WTC11 (cell line): ENCODE measurements at places on chromosomes 13 and 19. TPM values are rescaled to one million over a fixed set of nuclear protein-coding genes. Genes with fewer than 3 reads are reported as not detected.
A peak's percentile ranks its signal among the peaks of the same experiment; 100 is the strongest.

KLK10 gene
- 3.2 to 4.9 TPM (median 4.9 TPM) in 3 replicates for total RNA-seq

CALR3 gene
- 0.21 to 0.87 TPM (median 0.50 TPM) in 3 replicates for total RNA-seq

ARRDC5 gene
- not detected in 3 replicates for total RNA-seq

UFM1 gene
- total RNA-seq, result 41.0 to 57.7 TPM (median 49.0 TPM) in 3 replicates

ZNF486 gene
- 20.7 to 22.3 TPM (median 20.8 TPM) in 3 replicates for total RNA-seq

SOX1 gene
- 0.15 to 0.25 TPM (median 0.18 TPM) in 3 replicates for total RNA-seq

DNA sequence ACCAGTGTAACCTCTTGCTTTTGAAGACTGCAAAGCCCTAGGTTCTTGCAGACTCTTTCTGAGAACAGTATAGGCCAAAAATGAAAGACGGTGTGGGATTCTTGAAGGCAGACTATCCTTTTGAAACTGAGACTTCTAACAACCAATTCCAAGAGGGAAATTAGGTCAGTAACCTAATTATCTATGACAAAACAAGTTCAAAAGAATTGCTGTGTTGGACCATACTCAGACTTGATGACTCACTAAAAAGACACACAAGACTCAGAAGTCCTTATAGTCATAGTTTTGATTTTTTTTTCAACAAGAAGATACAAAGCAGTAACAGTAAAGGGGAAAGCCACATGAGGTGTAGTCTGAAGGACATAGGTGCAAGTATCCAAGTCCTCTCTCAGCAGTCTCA lies 624.0 kb upstream of the GPC6 start:
- no peaks in the 10 kb centered on the region for H3K27me3 ChIP-seq
- H3K27ac ChIP-seq, result no peak overlapping the region
- no peak for DNase-seq

DNA sequence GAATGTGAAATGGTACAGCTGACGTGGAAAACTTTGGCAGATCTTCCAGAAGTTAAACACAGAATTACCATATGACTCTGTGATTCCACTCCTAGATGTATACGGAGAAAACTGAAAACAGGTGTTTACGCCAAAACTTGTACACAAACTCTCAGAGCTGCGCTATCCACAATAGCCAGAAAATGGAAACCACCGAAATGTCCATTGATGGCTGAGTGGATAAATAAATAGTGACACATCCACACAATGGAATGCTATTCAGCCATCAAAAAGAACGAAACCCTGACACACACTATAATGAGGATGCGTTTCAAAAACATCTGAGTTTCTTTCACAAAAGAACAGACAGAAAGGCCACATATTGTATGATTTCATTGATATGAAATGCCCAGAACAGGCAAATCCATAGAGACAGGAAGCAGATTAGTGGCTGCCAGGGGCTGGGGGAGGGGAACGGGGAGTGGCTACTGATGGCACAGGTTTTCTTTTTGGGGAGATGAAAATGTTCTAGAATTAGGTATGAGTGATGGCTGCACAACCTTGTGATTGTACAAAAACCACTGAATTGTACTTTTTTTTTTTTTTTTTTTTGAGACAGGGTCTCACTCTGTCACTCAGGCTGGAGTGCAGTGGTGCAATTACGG lies 33.0 kb downstream of the IL12RB1 start:
- peaks cover 5% of the 10 kb centered on the region for H3K4me1 ChIP-seq
- H3K36me3 ChIP-seq, result no peaks in the 10 kb centered on the region
- H3K27ac ChIP-seq, result no peak overlapping the region
- H3K4me3 ChIP-seq, result no peak overlapping the region
- no peak for DNase-seq

- no peak overlapping the region for H3K4me3 ChIP-seq
- H3K36me3 ChIP-seq, result peaks cover 39% of the 10 kb centered on the region
- peaks cover 19% of the 10 kb centered on the region; the same call in 1 of the 2 replicates for H3K27me3 ChIP-seq
- H3K4me1 ChIP-seq, result no peaks in the 10 kb centered on the region
- DNase-seq, result no peak
Observed at GRCh38 chr19:15991602-15992001, 42.8 kb downstream of the OR10H4 start.

DNA sequence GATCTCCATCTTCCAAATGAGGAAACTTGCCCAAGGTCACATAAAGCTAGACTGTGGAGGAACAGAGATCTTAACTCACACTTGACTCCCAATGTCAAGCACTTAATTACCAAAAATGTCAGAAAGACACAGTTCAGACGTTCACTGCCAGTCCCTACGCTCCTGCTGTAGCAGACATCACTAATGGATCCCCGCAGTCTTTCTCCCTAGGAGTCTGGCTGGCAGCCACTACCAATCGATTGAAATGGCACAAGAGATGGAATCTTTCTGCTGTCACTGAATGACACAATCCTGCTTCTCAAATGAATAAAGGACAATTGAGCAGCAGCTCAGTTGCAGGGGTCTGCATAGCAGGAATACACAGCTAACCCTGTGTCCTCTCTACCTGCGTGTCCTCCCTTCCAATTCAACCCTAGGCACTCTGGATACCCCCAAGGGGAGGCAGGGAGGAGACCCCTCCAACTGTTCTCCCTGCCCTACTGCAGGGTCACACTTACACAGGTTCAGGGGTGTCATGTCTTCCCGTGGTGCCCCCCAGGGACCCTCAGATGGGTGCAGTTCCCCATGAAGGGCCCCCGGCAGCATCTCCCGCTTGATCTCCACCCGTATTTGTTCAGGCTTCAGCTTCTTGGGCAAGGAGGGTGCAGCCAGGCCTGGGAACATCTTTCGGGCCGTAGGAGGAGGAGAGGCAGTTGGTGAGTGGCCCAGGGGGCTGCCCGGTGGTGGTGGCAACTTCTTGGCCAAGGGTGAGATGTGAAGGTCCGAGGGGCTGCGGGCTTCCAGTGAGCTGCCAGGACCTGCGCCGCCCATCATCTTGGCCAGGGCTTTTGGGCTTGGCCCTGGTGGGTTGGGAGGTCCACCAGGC lies 7.9 kb upstream of the AKAP8L start:
- no peak overlapping the region for H3K27ac ChIP-seq
- no peak overlapping the region for H3K4me3 ChIP-seq
- H3K36me3 ChIP-seq, result peaks cover 35% of the 10 kb centered on the region

DNA sequence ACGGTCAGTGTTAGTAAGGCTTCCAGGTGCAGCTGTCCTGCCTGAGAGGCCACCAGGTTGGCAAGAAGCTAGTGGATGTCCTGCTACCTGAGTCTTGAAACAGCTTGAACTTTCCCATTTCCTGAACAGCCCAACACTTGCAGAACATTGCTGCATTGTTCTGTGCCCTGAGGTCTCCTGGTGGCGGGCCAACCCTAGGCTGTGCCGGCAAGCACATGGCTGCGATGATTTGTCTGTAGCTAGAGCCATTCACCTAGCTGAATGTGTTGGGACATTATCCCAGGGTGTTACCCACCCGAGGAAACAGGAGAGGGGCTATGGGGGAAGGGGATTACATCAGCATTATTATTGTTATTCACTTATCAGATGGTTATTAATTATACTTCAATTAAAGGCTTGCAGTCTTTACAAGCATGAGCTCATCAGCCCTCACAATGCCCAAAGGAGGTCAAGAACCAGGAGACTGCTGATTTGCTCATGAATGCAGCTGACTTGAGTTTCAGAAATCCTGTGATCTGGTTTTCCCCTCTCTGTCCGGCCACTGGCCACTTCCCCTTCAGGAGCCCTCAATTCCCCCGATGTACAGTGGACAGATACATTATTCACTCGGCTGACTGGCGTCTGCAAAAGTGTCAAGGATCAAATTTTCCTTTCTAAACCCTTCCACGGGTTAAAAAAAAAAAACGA lies 187.6 kb upstream of the TSC22D1 start:
- peaks cover 33% of the 10 kb centered on the region for H3K4me1 ChIP-seq
- no peaks in the 10 kb centered on the region for H3K36me3 ChIP-seq
- no peak overlapping the region for H3K27ac ChIP-seq
- no peak for DNase-seq
- no peaks in the 10 kb centered on the region for H3K27me3 ChIP-seq

DNA sequence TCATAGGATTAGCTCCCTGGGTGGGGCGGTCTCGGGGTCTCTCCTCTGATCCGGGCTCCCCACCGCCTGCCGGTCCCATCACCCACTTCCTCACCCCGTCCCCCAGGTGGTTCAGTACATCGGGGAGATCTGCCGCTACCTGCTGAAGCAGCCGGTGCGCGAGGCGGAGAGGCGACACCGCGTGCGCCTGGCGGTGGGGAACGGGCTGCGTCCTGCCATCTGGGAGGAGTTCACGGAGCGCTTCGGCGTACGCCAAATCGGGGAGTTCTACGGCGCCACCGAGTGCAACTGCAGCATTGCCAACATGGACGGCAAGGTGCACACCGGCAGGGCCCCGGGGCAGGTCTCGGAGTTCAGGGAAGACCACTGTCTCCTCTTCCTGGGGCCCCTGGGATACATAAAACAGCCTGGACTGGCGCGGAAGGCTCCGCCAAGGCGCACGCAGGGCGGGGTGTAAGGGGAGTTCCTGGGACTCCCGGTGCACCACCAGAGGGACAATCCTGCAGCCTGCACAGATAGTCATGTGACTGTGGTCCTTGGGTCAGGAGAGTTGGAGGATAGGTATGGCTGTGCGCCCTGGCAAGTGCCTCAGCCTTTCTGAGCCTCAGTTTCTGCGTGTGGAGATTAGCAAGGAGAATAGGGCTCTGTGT lies 14.2 kb upstream of the PGLS start:
- H3K4me1 ChIP-seq, result peaks cover 16% of the 10 kb centered on the region
- DNase-seq, result peak; percentile 60
- peak overlapping the region; percentile 74 for H3K4me3 ChIP-seq
- H3K27ac ChIP-seq, result peak overlapping the region; percentile 79; the same call in 1 of the 2 replicates

- no peaks in the 10 kb centered on the region for H3K27me3 ChIP-seq
- peak overlapping the region; percentile 32; the same call in 1 of the 2 replicates for H3K27ac ChIP-seq
- peaks cover 13% of the 10 kb centered on the region for H3K36me3 ChIP-seq
- no peak for DNase-seq
- H3K4me3 ChIP-seq, result no peak overlapping the region
Observed at GRCh38 chr19:10756791-10757190, 38.9 kb downstream of the DNM2 start.

DNA sequence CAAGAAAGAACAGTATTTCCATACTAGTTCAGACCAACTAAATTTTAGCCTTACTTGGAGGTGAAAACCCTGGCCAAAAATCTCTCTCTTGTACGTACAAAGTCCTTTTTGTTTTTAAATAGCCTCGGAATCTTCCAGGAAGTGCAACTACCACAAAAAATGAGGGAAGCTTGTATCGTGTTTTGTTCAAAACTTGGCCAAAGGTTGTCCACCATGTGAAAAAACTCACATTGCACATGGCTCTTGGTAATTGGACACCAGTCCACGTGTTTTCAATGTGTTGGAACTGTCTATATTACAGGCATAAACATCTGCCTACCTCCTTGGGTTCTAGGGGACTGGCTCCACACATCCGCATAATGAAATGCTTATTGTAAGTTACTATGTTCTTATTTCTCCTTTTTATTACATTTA lies 15.2 kb upstream of the STRN4 start:
- no peak for DNase-seq
- H3K4me1 ChIP-seq, result peaks cover 9% of the 10 kb centered on the region
- H3K27me3 ChIP-seq, result no peaks in the 10 kb centered on the region; the same call in 1 of the 2 replicates
- H3K27ac ChIP-seq, result no peak overlapping the region; the same call in 1 of the 2 replicates
- 0 out of 2 replicates have a peak, but pooled peaks cover 1% of the 10 kb centered on the region for H3K36me3 ChIP-seq
- no peak overlapping the region for H3K4me3 ChIP-seq

GRCh38 chr13:59658738-59659330 lies 504.9 kb downstream of the DIAPH3 start:
- no peak overlapping the region for H3K27ac ChIP-seq
- H3K4me1 ChIP-seq, result 0 out of 2 replicates have a peak, but pooled peaks cover under 1% of the 10 kb centered on the region
- DNase-seq, result no peak
- H3K36me3 ChIP-seq, result peaks cover 7% of the 10 kb centered on the region

DNA sequence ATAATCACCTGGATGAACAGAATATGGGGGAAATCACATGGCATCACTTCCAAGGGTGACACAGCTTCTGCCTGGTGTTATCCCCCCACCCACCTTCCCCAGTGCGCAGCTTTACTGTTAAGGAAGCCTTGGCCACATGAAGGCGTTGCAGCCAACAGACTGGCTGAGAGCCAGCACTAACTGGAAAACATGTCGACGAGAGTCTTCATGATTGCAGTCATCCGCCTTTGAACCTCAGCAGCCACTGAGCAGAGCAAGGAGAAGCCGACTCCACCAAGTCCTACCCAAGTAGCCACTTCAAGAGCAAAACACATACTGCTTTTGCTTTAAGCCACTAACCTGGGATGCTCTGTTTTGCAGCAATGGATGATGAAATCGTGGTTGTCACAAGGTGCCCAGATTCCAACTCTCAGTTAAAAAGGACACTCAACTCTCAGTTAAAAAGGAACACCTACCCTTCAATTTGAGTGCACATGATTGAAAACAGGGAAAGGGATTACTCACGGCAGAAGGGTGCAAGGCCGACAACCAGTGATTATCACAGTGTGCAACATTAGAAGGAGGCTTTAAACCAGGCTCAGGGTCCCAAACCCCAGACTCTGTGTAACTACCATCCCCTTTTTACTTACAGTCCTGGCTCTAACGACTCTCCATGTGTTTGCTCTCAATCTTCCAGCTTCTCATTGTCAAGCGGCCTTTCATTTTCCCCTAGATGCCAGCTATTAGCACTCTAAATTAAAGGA lies 149.1 kb downstream of the KLF12 start:
- peaks cover 18% of the 10 kb centered on the region for H3K4me1 ChIP-seq
- DNase-seq, result no peak
- H3K27ac ChIP-seq, result peak overlapping the region; percentile 53; the same call in 1 of the 2 replicates
- no peaks in the 10 kb centered on the region for H3K27me3 ChIP-seq
- H3K36me3 ChIP-seq, result no peaks in the 10 kb centered on the region
- H3K4me3 ChIP-seq, result no peak overlapping the region
